ENCODE measurements at places on chromosomes 1 and 21.

GRCh38 chr21:42807938-42808613 lies 71.3 kb downstream of the WDR4 start:
- no peak for DNase-seq

GRCh38 chr1:44433209-44433608 lies 28.2 kb downstream of the RNF220 start:
- no peak for DNase-seq

DNA sequence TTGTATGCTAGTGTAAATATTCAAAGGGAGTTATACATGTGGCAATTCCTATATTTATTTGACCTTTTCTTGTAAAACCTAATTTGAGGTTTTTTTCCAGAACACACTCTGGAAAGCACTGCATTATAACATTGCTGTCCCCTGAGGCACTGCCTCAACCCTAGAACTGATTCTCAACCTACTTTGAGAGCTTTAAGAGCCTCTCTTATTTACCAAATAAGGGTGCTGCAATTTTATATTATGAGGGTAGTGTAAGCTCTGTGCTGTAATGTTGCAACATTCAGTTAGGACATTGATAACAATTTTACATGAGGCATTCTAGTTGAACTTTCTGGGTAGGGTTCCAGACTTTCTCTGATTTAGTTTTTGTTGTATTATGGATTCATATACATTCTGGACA lies 302.2 kb upstream of the DEPDC1 start:
- DNase-seq: no peak

GRCh38 chr1:47564570-47564969 lies 126.7 kb downstream of the FOXD2 start:
- no peak for DNase-seq

GRCh38 chr21:45056296-45056904 lies 18.0 kb upstream of the ADARB1 start:
- no peak for DNase-seq

- DNase-seq: no peak
Measured at GRCh38 chr1:111732718-111733117, 6.5 kb downstream of the INKA2 start.

DNA sequence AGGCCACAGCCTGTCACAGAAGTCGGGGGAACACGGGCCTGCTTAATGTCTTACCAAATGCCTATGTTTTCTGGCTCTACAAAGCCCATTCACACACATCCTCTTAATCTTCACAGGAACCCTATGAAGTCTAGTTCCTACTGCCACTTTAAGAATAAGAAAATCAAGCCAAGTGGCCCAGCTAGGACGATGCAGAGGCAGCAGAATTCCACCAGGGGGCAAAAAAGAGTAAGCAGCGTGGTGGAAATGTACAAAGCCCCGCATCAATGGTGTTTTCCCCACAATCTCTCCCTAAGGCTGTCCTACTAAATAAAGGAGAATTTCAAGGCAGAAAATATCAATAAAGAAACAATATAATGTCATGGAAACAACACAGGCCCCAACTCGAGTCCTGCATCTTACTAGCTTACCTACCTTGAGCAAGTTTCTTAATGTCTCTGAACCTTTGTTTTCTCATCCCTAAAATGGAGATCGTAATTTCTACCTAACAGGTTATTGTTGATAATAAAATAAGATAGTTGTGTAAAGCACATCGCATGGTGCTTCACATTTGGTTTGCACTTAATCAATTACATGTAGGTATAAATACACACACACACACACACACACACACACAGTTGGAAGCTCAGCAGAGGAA lies 21.4 kb downstream of the SEC16B start:
- DNase-seq: peak; percentile 79

- no peak for DNase-seq
Measured at GRCh38 chr21:44289381-44290010, 3.8 kb downstream of the AIRE start.

DNA sequence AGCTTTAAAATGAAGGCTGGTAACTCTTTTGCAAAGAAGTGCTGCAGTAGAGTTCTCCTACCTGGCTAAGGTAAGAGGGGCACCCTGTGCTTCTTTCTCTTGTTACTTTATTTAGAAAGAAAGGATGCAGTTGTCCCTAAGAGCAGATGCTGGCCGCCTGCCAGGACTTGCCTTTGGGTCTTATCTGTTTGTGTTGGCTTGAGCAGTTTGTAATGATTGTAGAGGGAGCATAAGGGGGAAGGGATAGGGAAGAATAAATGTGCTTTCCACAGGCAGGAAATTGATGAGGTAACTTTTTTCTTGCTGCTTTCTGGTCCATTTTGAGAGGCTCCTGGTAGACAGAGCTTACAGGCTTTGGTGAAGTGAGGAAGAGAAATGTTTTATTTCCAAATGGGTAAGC lies 229.6 kb downstream of the HHAT start:
- peak; percentile 26 for DNase-seq

DNA sequence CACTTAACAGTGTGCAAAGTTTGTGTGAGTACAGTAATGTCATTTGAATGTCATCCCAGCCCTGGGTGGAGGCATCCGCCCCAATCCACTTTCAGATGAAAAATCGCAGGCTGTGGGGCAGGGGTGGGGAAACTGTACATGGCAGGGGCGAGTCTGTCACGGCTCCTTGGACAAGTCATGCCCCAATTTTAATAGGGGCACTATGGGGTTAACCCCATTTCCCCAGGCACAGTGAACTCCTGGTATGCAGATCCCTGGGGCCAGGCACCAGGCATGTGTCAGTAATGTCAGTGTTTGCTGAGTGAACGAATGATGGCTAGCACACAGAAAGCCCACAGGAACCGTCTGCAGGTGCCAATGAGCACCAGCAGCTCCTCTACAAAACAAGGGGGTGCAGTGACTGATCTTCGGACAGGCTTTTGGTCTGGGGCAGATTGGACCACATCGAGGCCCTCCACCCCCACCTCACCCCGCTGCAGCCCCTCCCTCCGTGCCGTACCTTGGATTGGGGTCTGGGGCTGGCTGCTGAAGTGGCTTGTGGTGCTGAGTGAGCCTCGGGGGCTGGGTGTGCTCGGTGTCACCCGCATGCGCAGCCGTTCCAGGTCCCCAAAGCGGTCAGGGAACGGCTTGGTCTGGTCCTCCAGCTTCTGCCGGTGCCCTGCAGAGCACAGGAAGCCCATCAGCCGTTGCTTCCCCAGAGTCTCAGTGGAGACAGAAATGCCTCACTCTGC lies 23.2 kb downstream of the RUNX3 start:
- no peak for DNase-seq

DNA sequence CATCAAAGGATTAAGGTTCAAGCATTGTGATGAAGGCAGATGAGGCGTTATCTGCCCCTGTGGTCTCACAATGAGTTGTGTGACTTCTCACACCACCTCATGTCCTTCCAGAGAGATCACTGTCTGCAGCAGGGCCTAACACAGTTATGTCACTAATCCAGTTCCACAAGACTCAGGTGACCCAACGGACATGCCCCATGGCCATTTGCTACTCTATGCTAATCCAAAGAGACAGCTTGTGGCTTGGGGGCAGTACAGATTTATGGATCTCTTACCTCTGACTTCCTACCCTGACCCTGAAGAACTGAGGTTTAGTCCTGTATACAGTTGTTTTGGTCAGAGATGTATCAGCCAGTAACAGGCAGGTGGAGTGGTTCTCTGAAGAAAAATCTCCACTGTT lies 147.1 kb downstream of the GLUL start:
- DNase-seq: no peak

DNA sequence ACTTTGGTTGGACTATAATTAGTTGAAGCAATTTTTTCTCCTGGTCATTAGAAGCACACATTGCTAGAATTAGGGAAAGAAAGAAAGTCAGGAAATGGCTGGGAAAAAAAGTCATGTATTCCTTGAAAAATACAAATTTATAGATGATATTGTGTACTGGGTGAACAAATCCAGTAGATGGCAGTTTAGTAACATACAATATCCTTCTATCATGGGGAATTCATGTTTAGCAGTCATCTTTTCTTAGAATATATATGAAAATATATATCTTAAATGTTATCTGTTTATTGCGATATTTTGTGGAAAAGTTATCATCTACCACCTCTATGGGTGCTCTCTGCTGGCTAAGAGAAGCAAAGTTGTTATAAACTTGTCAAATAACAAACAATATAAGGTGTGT lies 13.1 kb upstream of the ZRANB2 start:
- peak; percentile 25 for DNase-seq

- DNase-seq: no peak
Measured at GRCh38 chr1:37448691-37449417, 25.5 kb upstream of the ZC3H12A start.

- no peak for DNase-seq
Measured at GRCh38 chr1:47235241-47235681, 3.2 kb upstream of the TAL1 start.

DNA sequence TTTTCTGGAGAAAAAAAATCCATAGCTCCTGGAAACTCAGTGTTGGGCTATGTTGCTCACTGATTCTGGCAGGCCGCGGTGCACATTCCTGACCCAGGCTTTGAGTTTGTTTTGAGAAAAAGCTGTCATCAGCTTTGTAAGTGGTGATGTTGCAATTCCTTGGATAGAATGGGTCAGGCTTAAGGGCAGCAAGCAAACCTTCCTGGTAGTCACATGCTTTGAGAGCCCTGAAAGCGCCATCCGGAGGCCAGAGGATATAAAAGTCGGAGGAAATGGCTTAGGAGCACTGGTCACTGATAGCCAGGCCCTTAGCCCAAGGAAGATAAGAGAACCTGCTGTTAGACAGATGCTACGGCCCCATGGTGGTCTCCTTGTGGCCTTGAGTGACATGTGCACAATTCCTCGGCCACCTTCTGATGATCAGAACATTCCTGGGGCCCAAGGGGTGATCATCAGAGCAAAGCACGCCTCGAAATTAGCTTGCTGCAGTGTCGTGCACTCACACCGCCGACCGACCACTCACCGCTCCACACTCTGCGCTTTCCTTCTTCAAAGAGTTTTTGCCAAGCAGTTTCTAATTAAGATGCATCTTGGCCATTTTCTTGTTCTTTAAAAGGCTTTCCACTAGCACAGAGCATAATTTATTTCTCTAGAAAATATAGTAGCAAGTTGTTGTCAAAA lies 78.6 kb downstream of the MAN1C1 start:
- DNase-seq: peak; percentile 28

- DNase-seq: no peak
Measured at GRCh38 chr1:14111121-14111520, 411.1 kb downstream of the PRDM2 start.

GRCh38 chr1:224851848-224852261 lies 77.6 kb upstream of the DNAH14 start:
- no peak for DNase-seq

- DNase-seq: no peak
Measured at GRCh38 chr1:43284546-43285110, 753 bp downstream of the C1orf210 start.

- no peak for DNase-seq
Measured at GRCh38 chr1:54159733-54160316, 7.0 kb upstream of the CDCP2 start.

DNA sequence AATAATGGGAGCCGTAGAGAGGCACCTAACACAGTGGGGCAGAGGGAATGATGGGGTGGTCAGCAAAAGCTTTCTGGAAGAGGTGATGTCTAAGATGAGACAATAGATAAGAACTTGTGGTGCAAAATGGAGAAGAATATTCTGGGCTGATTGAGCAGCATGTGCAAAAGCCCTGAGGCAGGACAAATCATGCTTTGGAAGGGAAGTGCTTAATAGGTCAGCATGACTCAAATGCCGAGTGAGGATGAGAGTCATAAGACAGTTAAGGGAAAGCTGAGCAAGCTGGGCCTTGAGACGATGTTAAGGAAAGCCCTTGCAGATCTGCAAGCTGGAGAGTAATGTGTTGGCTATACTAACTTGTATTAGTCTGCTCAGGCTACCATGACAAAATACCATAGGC lies 37.3 kb upstream of the ASB17 start:
- DNase-seq: no peak

- no peak for DNase-seq
Measured at GRCh38 chr1:101240041-101240430, 3.2 kb downstream of the S1PR1 start.

GRCh38 chr1:29875557-29876028 lies 639.3 kb downstream of the PTPRU start:
- DNase-seq: no peak

- no peak for DNase-seq
Measured at GRCh38 chr1:219188331-219188803, 14.7 kb downstream of the LYPLAL1 start.

DNA sequence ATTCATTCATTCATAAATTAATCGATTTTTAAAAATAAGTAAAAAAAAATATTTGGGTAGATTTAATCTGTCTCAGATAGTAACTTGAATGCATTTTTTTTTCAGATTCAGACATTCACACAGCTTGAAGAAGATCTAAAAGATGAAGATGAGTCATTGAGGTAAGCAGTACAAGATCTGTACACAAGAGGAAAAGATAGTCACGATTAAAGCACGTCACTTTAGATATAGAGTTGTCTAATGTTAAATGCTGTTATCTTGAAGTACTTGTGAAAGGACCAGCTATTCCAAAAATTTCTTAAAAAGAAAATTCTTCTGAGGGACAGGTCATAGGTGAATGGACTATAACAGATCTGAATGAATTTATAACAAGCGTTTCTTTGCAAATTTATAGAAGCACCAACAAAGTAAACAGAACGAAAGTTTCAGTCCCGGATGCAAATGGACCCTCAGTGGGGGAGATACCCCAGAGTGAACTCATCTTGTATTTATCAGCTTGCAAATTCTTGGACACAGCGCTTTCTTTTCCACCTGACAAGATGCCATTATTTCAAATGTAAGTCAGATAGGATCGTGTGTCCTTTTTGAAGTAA lies 31.2 kb upstream of the MORC3 start:
- no peak for DNase-seq

DNA sequence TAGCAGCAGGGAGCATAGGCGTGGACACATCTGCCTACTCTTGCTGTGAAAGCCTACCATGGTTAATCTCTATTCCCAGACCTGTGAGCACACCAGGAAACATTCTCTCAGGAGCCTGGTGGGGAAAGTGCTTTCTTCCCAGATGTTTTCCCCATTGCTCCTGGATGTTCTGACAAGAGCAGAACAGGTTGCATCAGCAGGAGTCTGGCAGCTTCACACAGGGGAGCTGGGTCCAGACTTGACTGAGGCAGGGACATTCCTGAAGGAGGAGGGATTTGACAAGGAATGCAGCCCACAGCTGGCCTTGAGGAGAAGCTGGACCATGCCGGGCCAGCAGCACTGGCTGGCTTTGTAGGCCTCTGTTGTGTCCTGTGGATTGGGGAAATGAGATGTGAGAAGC lies 21.0 kb upstream of the ARTN start:
- no peak for DNase-seq
